DND-41 (cell line): ENCODE measurements at places on chromosomes 5 and 9.

GRCh38 chr5:96582343-96582742 is 79.8 kb upstream of the CAST start:
- H3K4me3 ChIP-seq: no peak overlapping the region
- H3K27ac ChIP-seq: no peak overlapping the region
- H3K36me3 ChIP-seq: no peaks in the 10 kb centered on the region
- no peak for DNase-seq
- peaks cover 3% of the 10 kb centered on the region for H3K27me3 ChIP-seq

DNA sequence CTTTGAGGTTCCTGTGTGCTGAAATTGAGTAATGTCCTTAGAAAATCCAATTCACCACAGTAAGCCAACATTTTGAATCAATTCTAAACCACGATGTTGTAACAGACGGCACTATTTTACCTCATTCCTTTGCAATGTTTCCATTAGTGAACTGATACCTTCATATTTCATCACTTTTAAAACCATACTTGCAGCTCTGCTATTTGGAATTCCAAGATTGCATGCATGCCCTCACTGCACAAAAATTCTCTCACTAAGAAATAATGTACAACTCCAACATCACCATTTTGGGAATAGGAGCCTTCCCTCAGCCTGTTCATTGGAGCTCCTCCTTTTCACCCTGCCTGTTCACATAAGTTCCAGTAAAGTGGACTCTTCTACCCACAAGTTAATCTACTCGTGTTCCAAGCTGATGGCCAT is 74.8 kb upstream of the TGFBR1 start:
- H3K4me3 ChIP-seq: no peak overlapping the region
- H3K27me3 ChIP-seq: no peaks in the 10 kb centered on the region
- no peak for DNase-seq

DNA sequence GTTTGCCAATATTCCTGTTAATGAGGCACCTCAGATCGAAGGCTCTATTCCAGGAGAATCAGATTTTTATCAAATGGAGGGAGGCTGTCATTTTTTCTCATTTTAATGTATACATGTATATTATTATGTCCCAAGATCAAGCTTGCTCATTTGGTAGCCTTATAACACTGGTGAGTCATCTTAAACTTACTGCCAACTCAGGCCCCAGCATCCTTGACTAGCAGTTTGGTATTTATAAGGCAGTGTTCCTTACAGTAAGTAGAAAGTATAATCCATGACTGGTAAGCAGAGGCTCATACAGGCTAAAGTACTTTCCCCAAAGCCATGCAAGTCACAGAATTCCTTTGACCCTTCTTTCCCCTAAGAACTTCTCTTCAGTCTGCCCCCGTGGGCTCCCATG is 90.7 kb upstream of the NR3C1 start:
- no peak overlapping the region for H3K27ac ChIP-seq
- no peaks in the 10 kb centered on the region for H3K4me1 ChIP-seq
- H3K27me3 ChIP-seq: no peaks in the 10 kb centered on the region
- no peak overlapping the region for H3K4me3 ChIP-seq

- no peaks in the 10 kb centered on the region for H3K27me3 ChIP-seq
- no peaks in the 10 kb centered on the region for H3K36me3 ChIP-seq
- no peak overlapping the region for H3K4me3 ChIP-seq
- no peak overlapping the region for H3K27ac ChIP-seq
- DNase-seq: no peak
These were observed 149.3 kb upstream of the MPDZ start for GRCh38 chr9:13428766-13429165.
